Left lobe of liver (tissue), 2 donors: ENCODE measurements at places on chromosomes 2 and 18. TPM values are rescaled to one million over a fixed set of nuclear protein-coding genes. Genes with fewer than 3 reads are reported as not detected.

DNA sequence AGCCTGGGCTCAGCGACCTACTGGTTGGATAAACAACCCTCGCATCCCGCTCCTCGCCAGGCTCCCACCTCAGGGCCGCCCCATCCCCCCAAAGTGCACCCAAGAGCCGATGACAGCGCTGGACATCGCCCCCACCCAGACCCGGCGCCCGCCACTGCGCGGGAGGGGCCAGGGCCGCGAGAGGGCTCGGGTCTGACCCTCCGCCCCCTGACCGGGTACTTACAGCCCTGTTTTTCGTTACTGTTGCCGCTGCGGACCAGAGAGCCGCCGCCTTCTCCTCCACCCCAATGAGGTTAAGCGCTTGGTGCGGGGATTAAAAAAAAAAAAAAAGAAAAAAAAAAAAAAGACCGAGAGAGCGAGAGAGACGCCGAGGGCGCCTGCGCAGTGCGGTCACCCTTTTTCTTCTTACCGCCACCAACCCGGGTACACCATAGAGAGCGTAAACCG is at the start of gene CLASP1:
Gene CLASP1, minus strand, starts transcription at position 314 of the 447 bp plus-strand sequence. CDS start 43,567 bp downstream, outside the sequence.
- no peak for DNase-seq

DNA sequence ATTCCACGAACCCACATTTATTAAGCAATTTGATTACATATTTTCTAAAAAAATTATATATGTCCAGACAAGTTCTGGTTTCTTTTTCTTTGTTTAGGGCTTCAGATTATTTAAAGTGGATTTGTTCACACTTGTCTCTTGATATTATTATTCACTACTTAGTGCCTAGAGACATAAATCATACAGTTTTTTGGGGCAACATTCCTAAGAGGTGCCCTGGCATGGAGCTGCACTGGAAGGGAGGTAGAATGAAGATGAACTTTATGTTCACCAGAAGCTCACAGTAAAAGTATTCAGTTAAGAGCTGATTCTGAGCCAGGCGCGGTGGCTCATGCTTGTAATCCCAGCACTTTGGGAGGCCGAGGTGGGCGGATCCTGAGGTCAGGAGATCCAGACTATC is 762.7 kb upstream of the TMEFF2 start:
- no peak for DNase-seq

DNA sequence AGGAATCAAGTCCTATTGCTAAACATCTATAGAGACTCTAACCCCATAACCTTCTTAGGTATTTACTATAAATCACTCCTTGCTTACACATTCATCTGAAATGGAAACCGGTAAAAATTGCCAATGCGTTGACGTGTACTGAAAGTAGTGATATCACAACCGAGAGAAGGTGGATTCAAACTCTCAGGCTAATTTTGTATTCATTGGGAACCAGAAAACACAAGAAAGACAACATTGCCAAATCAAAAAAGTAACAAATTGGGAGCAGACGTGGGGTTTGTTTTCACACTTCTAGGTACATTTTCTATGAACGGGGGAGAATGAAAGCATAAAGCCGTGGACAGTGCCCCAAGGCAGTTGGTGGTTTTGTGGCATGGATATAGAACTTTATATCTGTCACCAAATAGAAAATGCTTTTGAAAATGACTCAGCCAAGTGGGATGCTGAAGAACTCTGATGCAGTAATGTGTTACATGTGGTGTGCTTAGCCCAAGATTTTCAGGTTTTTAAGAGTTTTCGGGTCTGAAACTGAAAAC is 155.1 kb upstream of the RASGRP3 start:
- DNase-seq = no peak

SERPINB3 gene
- total RNA-seq = not detected

UGT1A3 gene
- 52.8 TPM for total RNA-seq
